Stimulated activated CD4-positive, alpha-beta T cell treated with anti-CD3 and anti-CD28 coated beads, Interleukin-15, amount 100 ng/mL, for 1 hour (primary cell): ENCODE measurements at places on chromosomes 6 and 20.

GRCh38 chr20:34581341-34582184 lies 23.0 kb downstream of the MAP1LC3A start:
- DNase-seq, result no peak

- no peak for DNase-seq
These were observed 45.2 kb downstream of the RSPH3 start for GRCh38 chr6:158954753-158955152.

DNA sequence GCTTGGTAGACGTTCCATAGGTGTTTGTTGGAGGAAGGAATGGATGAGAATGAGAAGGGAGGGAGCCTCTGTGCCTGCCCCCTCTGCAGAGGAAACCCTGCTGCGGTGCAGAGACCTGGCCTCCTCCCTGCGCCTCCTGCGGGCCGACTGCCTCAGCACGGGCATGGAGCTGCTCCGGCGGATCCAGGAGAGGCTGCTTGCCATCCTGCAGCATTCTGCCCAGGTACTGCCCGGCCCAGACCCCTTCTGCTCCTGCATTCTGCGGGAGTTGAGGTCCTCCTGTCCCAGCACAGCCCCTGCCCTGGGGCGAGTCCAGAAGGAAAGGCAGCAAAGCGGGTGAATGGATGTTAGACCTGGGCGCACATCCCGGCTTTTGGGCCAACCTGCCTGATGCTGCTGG lies 6.1 kb downstream of the DNPH1 start:
- DNase-seq, result no peak

GRCh38 chr6:1770968-1771723 lies 161.4 kb downstream of the FOXC1 start:
- DNase-seq, result no peak

DNA sequence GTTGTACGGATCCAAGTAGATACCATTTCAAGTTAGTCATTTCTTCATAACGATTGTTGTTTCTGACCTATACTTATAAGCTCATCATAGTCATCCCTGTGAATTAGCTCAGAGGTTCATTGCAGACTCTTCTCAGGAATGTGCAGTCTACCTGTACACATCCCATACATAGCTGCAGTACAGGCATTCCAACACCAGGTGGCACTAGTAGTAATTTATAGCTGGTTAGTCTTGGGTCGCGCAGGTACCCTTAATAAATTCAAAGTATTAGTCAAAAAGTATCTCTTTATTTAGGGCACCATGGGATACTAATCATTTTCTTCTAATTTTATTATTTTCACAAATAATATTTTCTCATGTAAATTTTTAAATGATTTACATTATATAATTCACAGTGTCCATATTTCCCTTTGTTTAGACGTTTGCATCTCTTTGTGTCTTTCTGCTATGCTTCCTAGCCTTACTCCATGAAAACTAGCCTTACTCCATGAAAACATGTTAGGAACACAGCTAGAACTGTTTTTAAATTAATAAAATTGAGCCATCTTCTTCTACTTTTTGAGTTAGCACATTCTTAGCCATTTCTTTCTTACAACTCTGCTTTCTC lies 128.6 kb upstream of the FAM83B start:
- no peak for DNase-seq

- no peak for DNase-seq
These were observed 218.9 kb downstream of the EYA4 start for GRCh38 chr6:133460101-133460500.

- DNase-seq, result no peak
These were observed 11.8 kb downstream of the TMEM14B start for GRCh38 chr6:10759312-10759839.
